Activated CD8-positive, alpha-beta memory T cell treated with anti-CD3 and anti-CD28 coated beads, Interleukin-2, amount 50 U/mL, for 4 hours (primary cell): ENCODE measurements at places on chromosomes 12 and 14.

DNA sequence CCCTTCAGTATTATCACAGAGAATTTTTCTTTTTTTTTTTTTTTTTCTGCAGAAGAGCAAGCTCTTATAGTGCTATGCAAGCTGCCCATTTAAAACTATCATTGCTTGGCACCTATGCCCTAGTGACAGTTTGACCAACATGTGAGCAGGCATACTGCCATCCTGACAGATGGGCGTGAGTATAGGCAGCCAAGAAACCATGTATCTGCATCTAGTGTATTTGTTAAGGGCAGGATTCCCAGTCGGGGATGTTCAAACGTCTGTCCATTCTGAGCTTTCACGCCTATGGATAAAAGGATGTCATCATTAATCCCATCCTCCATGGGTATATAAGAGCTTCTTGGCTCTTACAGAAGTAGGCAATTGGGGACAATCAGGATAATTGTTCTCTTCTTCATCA, 8.8 kb downstream of the VRK1 start:
- no peak for DNase-seq

- DNase-seq: no peak
These were observed 17.2 kb upstream of the CDK2AP1 start for GRCh38 chr12:123288751-123289346.

DNA sequence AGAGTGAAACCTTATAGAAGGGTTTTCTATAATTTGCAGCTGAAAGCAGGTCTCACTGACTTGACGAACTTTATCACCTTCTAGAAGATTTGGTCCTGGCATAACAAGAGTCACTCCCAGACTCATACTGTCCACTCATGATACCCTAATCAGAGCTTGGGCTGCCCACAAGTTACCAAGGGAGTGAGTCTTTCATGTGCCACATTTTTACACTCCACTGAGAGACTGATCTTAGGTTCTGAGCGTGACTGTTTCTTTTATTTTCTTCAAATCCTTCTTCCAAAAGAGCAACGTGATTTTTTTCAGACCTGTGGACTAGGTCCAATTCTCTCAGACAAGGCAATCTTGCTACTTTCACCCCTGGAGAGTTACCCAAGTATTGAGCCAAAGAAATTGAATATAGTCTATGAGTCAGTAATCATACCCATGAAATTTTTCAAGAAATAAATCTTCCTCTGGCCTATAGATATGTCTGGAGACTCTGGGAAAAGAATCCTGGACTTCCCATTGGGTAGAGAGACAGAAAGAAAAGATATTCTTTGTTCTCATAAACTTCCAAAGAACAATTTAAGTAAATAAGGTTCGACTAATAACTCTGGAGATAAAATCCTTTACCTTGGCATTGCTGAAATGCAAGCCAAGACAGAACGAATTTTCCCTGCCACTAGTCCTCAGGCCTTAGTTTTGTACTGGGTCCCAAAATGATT, 26.9 kb downstream of the SIX1 start:
- no peak for DNase-seq

- no peak for DNase-seq
These were observed 5.3 kb upstream of the CEP128 start for GRCh38 chr14:80946797-80947196.

DNA sequence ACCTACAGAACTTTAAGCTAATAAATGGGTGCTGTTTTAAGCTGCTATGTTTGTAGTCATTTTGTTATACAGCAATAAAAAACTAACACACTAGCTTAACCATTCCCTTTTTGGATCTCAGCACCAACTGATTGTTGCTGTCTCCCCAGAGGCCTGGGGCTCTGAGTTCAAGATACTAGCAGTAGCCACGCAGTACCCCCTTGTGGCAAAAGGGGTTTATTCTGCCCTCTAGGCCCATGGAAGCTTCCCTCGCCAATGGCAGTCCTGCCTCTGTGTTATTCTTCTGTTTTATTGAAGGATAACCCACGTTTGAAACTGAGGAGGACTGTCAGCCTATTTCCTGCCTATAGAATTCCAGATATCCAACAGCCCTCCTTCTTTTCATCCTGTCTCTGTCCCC, 455.3 kb upstream of the ATP2B1 start:
- no peak for DNase-seq

DNA sequence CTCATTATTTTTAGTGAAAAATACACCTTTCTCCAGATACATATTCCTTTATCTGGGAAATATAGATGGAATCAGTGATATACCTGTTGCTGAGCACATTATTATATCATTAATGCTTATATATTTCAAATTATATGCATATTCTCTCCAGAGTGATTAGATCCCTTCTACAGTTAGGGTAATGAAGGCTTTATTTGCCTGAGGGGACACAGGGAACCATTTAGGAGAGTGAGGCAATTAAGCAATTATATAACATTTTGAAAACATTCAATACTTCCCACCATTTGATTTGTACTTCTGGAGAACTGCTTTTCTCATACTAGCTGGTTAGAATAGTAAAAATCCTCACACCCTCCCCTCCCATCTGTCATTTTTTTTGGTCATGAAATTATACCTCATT, 212.8 kb upstream of the NOVA1 start:
- DNase-seq: no peak

GRCh38 chr14:95072310-95072905, 84.9 kb downstream of the DICER1 start:
- no peak for DNase-seq

GRCh38 chr12:130251236-130251780, 86.4 kb upstream of the PIWIL1 start:
- DNase-seq: no peak

DNA sequence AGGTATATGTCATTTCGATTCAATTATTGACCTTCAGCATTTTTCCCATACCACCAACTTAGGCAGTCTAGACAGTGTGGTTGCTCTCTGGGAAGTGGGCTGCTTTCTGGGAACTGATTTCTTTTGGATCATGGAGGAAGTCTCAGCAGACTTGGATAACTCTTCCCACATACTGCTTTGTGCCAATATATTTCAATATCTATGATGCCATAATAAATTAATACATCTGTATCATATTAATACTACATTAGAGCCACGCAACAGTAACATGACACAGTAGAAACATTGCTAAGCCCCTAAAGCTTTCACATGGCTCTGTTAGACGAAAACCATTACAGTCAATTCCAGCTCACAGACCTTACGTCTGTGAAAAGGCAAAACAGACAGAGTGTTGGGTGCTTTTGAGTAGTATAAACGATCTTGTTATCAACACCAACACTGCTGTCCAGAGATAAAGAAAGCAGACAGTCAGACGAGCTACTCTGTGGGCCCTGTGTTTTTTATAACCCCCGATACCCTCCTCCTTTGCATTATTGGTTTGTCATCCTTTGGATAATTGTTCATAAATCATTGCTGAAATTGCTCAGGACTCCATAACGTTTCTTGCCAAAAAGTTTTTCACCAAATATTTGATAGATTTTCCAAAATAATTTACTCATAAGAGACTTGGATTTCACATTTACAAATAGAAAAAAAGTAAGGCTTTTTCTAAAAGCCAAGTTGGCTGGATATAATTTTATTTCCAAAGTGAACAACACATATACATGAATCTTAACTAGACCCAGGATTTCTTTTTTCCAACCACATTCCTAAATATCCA, 439.7 kb downstream of the ADAMTS20 start:
- DNase-seq: no peak

DNA sequence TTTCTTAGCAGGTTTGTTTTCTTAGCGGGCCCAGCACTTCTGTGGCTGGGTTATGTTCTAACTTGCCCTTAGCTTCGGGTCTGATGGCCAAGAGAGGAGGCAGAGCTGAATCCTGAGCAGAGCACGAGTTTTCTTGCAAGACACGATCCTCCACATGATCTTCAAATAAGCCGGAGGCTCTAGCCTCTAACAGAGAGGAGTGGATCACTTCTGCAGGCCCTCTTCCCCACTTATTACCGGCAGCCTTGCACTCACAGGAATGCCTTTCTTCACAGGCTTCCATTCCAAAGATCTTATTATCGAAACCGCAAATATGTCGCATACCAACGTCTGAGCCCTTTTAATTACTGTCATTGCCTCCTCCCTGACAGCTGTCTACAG, 79.5 kb downstream of the SINHCAF start:
- no peak for DNase-seq

GRCh38 chr14:102211240-102211639, 71.5 kb downstream of the WDR20 start:
- no peak for DNase-seq

DNA sequence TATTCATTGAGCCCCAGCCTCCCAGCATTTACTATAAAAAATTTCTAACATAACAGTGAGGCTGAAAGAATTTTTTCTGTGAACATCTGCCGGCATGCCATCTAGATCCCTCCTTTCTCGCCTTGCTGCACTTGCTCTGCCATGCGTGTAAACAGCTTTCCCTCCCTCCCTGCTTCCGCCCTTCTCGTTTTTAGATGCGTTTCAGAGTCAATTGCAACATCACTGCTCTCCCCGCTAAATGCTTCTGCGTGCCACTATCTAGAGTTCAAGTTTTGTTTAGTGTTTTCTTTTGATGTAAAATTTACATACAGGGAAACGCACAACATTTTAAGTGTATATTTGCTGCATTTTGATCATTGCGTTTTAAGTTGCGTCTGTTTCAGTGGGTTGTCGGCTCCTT, 83.6 kb downstream of the CCDC92 start:
- no peak for DNase-seq

- no peak for DNase-seq
These were observed 22.8 kb downstream of the APOBEC1 start for GRCh38 chr12:7642876-7643309.

- no peak for DNase-seq
These were observed 157.1 kb downstream of the SLC41A2 start for GRCh38 chr12:104801005-104801404.

GRCh38 chr12:71663561-71664410, at the start of the genes THAP2 and ZFC3H1:
TSS of gene THAP2 (plus strand) at chr12:71664301. CDS start at chr12:71664510, 209 bp downstream.
TSS of gene ZFC3H1 (minus strand) at chr12:71663848. CDS start at chr12:71663610, 238 bp downstream.
- DNase-seq: peak; percentile 86

DNA sequence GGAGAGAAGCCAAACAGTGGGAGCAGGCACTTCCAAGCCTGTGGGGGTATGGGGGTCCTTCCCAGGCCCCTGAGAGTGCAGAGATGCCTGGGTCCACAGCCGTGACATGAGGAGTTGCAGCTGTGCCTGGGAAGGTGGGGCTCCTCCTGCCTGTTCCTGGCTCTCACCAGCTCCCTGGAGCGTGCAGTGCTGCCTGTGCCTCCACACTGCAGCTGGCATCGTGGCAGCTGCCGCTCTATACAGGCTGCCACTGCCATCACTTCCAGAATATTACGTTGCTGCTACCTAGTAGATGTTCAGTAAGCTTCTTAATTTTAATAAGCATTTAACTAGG, 223.7 kb downstream of the KCNC2 start:
- DNase-seq: no peak

- DNase-seq: peak; percentile 70
These were observed at the start of gene ACIN1 for GRCh38 chr14:23094666-23095195. TSS of gene ACIN1 (minus strand) at chr14:23095136. CDS start at chr14:23095112, 24 bp downstream.

DNA sequence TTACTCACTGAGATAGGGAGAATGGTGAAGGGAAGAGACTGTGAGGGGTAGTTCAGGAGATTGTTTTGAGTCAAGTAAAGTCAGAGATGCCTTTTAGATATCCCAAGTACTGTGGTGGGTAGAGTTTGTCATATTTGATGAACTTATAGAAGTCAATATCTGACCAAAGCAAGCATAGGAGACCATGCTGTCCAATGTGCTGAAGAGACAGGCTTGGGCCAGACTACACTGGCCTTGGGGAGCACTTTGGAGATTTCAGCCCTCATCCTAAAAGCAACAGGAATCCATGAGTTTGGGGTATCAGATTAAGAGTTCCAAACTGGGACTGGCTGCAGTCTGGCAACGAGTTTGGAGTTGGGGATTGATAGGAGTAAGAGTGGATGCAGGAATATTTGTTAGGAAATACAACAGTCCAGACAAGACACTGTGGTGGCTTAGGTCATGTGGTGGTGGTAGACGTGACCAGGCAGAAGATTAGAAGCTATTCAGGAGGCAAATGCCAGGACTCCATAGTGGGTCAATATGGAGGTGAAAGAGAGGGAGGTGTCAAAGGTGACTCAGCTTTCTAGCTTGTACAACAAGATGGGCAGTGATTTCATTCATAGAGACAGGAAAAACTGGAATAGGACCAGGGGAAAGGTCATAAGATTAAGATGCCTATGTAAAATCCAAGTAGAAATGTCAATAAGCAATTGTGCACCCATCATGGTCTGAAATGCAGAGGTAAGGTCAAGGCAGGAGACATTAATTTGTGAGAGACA, 81.9 kb downstream of the FAR2 start:
- DNase-seq: no peak

GRCh38 chr12:113196990-113197389, 11.5 kb downstream of the RITA1 start:
- DNase-seq: peak; percentile 47

GRCh38 chr12:7450667-7451066, 6.7 kb upstream of the CD163L1 start:
- DNase-seq: no peak

- no peak for DNase-seq
These were observed 5.4 kb downstream of the CRACR2A start for GRCh38 chr12:3747543-3747942.

DNA sequence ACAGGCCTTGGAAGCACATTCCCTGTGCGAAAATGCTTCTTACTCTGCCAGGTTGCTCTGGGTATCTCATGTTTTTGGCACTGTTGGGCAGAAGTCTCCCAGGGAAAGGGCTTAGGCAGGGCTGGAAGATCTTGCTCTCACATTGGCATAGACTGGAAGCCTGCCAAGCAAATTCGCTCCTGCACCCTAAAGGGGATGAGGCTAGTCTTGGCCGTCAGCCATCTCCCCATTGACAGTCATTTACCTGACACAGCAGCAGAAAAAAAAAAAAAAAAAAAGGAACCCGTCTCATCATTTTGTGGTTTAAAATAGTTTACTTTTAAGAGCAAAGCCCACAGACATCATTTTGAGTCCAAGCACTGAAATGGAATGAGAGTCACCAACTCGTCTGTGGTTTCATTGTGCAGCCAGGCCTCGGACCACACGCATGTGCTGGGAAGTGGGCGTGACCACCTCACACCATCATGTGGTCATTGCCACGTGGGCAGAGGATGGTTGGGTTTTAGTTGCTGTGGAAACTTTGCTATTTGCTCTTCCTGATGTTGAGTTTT, 84.8 kb downstream of the NRXN3 start:
- DNase-seq: no peak

- DNase-seq: no peak
These were observed 1.0 kb downstream of the CMTM5 start for GRCh38 chr14:23377573-23378563.

GRCh38 chr12:122795807-122796206, 21.4 kb downstream of the CCDC62 start:
- DNase-seq: no peak
